ENCODE measurements at places on chromosomes 7 and 10.

- no peak for DNase-seq
Observed at GRCh38 chr7:43782768-43783555, 24.5 kb downstream of the BLVRA start.

DNA sequence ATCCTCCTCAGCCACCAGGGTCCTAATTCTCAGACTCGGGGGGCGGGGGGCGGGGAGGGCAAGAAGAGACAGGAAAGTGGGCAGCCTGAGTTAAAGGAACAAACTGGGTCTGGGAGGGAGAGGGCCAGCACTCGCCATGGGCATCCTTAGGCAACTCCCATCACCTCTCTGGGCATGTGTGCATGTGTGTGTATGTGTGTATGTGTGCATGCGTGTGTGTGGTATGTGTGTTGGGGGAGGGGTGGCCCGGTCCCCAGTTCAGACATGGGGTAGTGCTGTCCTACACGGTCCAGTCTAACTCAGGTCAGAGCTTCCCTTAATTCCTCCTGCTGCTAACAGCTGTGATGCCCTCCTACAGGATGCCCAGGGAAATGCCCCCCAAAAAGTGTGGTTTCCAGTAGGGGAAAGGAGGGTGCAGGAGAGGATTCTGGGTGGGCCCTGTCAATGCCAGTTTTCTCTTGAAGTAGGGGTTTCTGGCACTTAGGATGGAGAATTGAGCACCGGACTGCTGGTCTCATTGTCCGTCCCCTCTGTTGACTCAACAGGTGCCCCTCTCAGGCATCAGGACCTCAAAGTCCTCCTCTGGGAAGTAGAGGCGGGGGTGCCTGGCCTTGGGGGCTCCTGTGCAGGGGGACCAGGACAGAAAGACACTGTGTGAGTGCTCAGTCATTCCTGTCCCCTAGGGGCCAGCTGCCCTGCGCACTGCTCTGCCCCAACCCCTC lies 15.1 kb upstream of the ZMIZ1 start:
- DNase-seq, result no peak

DNA sequence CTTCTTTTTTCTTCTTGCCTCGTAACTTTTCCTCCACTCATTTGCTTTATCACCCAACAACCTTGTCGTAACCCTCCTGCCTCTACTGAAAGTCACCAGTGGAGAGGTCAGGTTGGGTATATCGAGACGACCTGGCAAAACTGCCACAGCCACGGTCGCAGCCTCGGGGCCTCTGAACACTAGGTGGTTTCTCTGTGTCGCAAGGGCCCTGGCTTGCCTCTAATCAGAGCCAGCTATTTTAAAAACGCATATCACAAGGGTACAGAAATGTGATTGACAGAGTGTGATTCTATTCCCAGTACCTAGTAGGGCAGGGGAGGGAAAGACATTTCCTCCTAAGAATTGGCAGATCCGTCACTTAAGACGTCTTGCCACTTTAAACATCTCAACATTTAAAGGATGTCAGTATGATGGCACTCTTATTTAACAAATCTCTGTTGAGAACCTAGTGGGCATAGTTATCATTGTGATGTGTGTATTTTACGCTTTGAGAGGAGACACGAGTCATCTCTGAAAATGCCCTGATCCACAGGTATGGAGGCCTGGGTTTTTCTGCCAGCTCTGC lies 197.5 kb downstream of the ARHGAP21 start:
- DNase-seq, result no peak

DNA sequence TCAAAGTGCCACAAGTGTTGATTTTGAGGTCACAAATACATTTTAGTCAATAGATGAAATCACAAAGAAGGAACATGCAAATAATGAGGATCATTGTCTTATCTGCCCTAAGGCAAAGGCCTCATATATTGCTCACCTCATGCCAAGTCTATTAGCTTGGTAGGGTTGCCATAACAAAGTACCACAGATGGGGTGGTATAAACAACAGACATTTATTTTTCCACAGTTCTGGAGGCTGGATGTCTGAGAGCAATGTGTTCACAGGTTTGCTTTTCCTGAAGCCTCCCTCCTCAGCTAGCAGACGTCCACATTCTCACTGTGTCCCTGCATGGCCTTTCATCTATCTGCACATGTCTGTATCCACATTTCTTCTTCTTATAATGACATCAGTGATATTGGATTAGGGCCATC lies 59.6 kb downstream of the RELN start:
- no peak for DNase-seq

DNA sequence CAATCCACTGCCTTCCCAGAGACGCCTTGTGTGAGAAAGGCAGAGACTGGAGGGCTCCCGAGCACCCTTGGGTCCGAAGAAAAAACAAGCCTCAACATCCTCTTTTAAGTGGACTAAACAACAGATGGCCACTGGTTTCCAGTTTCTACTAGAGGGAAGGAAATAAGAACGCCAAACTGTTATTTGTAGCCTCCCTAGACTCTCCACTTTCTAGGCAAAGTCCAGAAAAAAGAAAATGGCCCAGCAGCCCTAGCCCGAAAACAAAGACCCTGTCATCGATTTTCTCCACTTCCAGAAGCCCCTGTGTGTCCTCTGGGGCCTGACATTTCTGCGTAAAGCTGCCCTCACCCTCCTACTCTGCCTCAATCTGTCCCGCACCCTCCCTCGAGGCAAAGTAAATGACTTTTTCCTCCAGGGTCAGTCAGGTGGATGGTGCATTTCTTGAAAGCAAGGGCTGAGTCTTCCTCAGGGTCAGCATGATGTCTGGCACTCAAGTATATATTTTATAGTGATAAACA lies 6.0 kb downstream of the RGS10 start:
- DNase-seq, result no peak

- no peak for DNase-seq
Observed at GRCh38 chr7:96663457-96663856, 46.2 kb downstream of the SEM1 start.

DNA sequence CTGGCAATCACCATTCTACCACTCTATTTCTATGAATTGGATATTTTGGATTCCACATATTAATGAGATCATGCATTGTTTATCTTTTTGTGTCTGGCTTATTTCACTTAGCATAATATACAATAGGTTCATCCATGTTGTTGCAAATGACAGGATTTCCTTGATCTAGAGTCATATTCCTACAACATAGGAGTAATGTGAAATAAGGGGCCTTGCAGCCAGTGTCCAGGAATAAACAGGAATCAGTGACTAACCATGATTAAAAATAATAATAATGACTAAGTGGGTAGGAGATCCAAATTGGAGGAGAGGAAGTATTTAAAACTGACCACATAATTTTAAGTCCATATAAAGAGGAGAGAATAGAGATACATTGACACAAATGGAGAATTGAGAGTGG lies 49.9 kb downstream of the SCIN start:
- no peak for DNase-seq

DNA sequence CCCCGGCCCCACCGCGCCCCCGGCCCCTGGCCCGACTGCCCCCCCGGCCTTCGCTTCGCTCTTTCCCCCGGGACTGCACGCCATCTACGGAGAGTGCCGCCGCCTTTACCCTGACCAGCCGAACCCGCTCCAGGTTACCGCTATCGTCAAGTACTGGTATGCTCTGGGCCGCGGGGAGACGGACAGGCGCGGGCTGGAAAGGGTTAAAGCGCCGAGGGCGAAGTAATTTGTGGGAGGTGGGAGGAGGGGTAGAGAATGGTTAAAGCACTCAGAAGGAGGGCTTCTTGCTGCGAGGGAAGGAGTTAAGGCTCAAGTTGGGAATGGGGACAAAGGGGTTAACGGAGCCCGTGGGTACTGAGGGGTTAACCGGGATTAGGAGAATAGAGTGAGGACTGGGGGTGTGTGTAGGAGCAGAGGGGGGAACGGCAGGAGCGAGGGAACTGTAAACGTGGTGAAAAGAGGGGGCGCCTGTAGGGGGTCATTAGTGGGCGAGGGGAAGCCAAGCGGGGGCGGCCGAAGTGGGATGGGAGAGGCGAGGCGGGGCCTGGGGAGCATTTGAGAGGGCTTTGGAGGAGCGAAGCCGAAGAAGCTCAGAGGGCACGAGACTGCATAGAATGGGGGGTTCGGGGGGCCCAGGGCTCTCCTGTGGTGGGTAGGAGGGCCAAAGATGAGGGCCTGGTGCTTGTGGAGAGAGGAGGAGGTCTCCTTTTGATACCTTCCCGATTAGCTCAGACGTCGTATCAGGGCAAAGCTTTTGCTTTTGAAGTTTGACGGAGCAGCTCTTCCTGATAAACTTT lies 605 bp downstream of the SUFU start:
- no peak for DNase-seq

- no peak for DNase-seq
Observed at GRCh38 chr7:50664461-50664922, 99.3 kb upstream of the DDC start.

DNA sequence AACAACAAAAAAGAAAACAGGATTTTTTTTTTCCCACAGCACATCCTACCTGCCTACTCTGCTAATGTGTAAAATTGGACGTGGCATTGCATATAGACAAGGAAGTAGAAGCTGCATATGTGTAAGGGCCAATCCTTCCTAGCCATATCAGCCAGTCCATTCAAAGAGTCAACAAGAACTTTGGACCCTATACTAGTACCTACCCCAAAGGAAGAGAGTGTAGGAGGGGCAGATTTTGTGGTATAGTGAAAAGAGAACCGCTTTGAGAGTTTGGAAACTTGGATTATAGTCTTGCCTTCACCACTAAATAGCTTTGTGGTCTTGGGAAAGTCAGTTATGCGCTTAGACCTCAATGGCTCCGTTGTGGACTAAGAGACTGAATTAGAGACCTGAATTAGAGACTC lies 12.1 kb upstream of the MCU start:
- no peak for DNase-seq

DNA sequence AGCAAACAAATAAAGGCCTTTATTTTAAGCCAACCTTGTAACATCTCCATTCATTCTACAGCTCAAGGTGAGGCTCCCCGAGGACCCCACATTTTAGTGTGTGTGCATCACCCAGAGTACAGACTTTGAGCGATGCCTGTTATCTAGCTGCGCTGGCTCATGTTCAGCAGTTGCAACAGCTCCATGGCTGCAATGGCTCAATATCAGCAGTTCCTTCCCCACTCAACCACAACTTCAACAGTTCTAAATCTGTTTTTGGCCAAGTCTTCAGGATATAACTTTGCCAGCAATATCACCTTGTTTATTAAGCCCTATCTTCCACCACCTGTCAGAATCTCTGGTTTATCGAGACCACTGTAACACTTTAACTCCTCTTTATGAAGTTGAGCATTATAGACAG lies 95.8 kb downstream of the WNT2 start:
- DNase-seq, result no peak

GRCh38 chr7:2154831-2155230 lies 77.9 kb downstream of the MAD1L1 start:
- DNase-seq, result no peak

- no peak for DNase-seq
Observed at GRCh38 chr10:101346177-101346576, 7.8 kb upstream of the BTRC start.

DNA sequence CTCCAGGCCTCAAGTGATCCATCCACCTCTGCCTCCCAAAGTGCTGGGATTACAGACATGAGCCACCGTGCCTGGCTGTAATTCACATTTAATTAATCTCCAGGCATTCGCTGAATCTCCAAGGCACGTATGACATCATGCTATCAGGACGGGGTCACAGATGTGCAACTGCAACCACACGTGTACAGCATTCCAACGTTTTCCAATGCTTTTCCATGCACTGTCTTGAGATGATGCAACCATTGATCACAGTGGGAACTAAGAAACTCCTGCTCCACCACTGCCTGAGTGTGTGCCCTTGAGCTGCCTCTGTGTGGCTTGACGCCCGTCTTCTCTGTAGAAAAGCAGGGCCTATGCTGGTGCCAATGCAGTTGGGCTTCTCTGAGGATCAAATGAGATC lies 119.8 kb upstream of the LYZL2 start:
- no peak for DNase-seq

DNA sequence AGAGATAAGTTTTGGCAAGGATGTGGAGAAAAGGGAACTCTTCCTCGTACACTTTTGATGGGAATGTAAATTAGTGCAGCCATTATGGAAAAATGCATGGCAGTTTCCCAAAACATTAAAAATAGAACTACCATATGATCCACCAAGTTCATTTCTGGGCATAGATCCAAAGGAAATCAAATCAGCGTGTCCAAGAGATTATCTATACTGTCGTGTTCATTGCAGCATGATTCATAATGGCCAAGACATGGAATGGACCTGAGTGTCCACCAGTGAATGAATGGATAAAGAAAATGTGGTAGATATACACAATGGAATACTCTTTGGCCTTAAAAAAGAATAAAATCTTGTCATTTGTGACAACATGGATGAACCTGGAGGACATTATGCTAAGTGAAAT lies 70.3 kb upstream of the RSU1 start:
- no peak for DNase-seq

DNA sequence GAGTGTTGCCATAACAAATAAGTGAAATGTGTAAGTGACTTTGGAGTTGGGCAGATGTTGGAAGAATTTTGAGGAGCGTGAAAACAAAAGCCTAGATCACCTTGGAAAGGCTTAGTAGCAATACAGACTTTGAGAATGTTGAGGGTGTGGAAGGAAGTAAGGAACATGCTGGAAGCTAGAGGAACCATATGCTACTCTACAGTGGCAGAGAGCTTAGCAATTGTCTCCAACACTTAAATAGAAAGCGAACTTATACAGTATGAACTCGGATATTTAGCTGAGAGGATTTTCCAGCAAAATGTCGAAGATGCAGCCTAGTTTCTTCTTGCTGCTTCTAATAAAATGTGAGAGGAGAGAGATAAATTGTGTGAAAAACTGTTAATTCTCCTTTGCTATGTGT lies 271.2 kb downstream of the ADRA2A start:
- no peak for DNase-seq

GRCh38 chr7:12257582-12257981 lies 46.5 kb downstream of the TMEM106B start:
- no peak for DNase-seq

- DNase-seq, result no peak
Observed at GRCh38 chr7:17153536-17153935, 144.9 kb upstream of the AHR start.
